ENCODE measurements at places on chromosomes 2 and 18.

DNA sequence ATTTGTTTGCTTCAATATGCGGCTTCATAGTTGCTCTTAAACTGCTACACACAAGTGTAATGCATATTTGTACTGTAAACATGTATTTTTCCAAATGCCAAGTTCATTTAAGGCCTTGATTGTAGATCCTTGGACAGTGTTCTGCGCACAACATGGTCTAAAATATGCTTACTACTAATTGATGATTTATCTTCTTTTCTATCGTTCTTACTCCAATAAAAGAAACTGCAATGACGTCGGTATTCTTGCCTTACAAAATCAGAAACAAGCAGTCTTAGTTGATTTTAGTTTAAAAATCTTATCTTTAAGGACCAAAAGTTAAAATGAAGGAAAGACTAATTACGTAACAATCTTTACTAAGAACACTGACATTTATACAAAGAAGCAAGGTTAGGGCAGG lies 224.3 kb upstream of the SMAD7 start:
- no peak for DNase-seq

DNA sequence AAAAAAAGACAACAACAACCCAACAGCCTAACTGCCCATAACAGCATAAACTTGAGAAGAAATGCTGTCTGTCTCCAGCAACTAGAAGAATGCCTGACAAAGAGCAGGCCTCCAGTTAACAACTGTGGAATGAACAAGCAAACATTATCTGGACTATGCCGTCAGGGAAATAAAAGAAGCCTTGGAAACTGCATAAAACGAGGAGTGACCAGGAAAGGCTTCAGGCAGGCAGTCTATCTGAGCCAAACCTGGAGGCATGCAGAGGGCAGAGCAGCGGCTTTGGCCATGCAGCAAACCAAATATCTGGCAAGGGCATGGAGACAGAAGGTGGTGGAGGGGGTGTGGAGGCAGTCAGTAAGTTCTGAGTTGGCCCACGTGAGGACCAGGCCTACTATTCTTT lies 11.1 kb downstream of the HES6 start:
- DNase-seq: no peak

- DNase-seq: no peak
Measured at GRCh38 chr18:23452347-23452727, 750 bp upstream of the RIOK3 start.

GRCh38 chr2:101706819-101707177 lies 9.3 kb downstream of the MAP4K4 start:
- DNase-seq: no peak

- no peak for DNase-seq
Measured at GRCh38 chr18:11071300-11071699, 78.1 kb downstream of the PIEZO2 start.

Measured in heart left ventricle (tissue), 16 donors.